ENCODE measurements at places on chromosomes 5 and 9.

- no peak for DNase-seq
Measured at GRCh38 chr5:96302174-96302738, 130.8 kb downstream of the PCSK1 start.

- DNase-seq, result no peak
Measured at GRCh38 chr5:53930457-53930856, 370.0 kb downstream of the NDUFS4 start.

GRCh38 chr5:161369022-161369421 is 177.5 kb downstream of the GABRB2 start:
- no peak for DNase-seq

DNA sequence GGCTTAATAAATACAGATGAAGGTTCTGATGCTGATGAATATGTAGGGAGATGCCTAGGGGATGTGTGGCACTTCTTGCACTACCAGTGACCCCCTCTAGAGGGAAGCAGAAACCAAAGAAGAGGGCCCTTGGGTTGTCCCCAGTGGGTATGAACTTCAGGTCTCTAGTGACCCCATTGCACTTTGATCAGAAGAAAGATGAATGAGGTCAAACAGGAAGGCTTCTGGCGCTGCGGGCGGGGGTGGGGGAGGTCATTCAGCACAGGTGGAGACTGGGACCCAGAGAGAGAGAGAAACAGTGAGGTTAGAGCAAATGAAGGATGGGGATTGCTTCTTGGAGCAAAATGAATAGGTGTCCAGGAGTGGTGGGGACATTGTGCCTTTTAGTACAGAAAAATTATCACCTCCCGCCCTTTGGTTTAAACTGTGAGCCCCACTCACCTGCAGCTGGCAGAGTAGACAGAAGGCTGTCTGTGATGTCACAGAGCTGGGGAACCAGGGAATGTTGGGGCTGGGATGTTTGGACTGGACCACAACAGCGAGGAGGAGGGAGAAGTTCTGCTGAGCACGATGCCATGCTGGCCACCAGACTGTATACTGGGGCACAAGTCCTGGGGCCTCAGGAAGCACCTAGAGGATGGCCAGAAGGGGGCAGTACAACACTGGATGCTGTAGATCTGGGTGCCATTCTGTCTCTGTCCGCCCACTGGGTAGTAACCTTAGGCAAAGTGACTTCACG is at the start of gene TEX48:
Gene TEX48, minus strand, starts transcription at position 599 of the 739 bp plus-strand sequence. CDS start 10,469 bp downstream, outside the sequence.
- DNase-seq, result peak; percentile 55

DNA sequence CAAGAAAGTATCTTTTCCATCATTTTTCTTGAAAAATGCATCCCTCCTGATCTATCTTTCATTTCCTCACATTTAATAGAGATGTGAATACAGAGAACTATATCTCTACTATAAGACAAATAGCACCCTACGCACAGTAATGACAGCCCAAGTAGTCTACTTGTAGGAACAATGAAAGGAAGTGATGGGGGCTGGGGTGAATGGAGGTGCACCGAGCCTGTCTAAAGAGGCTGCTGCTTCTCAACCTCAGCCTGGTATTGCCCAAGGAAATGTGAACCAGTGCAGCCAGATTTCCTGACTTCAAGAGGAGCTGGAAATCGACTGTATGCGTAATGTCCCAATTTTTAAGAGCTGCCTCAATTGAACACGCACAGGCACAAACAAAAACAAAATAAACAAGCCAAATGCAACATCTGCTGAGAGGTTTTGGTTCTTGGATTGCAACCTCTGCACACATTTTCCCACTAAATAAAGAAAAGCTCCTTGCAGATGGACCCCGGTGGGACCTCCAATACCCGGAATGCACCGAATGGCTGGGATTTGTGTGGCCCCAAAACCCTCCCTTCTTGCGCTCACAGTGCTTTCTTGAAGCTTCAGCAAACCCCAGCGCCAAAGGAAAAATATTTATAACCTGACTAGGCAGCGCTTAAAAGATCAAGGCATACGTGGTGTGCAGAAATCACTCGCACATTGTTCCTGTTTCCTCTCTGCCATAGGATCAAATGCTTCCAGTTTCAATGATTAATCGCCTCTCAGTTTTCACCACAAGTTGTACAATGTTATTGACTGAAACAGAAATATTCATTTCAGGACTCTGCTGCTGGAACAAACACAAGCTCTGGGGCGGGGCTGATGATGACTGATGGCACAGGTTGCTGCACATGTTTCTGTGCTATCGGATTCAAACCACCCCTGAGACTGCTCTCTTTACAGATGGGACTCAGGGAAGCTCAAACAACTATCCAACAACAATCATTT is 68.3 kb downstream of the KCNIP1 start:
- DNase-seq, result no peak

- no peak for DNase-seq
Measured at GRCh38 chr5:40436535-40437237, 243.0 kb upstream of the PTGER4 start.

GRCh38 chr9:124444166-124444565 is 6.1 kb upstream of the ADGRD2 start:
- no peak for DNase-seq

- no peak for DNase-seq
Measured at GRCh38 chr9:117365438-117365837, 49.4 kb downstream of the ASTN2 start.

DNA sequence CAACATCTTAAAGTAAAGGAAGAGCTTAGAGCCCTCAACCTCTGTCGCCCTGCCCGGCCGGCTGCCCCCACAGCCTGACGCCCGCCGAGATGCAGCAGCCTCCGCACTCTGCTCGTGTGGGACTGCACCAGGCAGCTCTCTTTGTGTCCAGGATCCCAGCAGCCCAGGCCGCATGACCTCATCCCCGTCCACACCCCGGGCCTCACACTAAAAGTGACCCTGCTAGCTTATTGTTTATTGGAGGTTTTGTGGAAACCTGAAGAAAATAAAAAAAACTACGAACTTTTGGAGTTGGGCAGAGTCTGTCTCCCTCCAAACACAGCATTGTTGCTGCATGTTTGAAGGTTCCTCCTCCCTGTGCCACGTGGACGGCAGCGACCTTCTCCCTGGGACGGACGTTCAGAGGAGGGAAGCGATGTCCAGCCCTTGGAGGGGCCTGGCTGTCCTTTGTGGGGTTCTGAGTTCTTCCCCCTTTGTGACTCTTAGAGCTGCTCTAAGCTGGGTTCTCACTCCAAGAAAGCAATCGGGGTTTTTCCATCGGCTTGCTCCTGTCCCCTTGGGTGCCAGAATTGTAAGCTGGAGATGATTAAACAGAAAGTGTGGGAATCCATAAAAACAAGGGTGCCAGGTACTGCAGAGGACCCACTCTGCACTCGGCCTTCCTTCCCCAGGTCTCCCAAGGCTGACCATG is 103.5 kb upstream of the COL5A1 start:
- no peak for DNase-seq

DNA sequence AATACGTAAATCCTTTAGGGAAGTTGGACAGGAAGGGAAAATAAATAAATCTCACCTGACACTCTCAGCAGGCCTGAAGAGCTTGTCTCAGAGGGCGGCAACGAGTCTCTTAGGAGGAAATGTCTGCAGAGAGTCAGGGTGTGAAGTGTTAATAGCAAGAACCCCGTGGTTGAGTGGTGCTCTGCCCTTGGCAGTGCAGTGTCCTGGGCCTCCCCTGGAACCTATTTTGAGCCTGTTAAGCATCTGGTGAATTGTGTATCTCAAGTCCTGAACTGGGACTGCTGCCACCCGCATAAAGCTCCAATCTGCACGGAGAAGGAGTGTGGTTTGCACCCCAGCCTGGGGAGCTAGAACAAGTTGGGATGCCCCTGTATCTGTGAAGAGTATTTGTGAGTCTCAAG is 211.8 kb downstream of the GOLPH3 start:
- no peak for DNase-seq

DNA sequence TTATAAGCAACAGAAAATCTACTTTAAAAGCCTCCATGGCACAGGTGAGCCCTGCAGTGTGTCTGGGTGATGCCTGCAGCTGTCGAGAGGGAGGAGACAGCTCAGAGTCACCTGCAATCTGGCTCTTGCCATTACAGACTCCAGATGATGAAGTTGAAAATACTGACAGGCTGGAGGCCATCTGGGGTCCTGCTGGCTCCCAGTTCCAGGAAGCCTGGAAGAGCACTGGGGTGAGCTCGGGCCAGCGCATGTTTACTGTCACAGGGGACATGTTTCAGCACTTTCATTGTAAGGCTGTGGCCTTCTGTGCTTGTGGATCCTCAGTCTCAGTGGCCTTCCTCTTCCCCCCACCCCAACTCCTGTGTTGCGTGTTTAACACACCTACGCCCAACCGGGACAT is 28.4 kb downstream of the CEL start:
- no peak for DNase-seq

GRCh38 chr9:122656378-122656777 is 1.0 kb downstream of the OR1B1 start:
- no peak for DNase-seq

GRCh38 chr9:757246-757881 is 84.1 kb upstream of the DMRT1 start:
- DNase-seq, result no peak

- DNase-seq, result peak; percentile 7
Measured at GRCh38 chr5:134133188-134133994, 18.9 kb downstream of the TCF7 start.

- DNase-seq, result peak; percentile 62
Measured at GRCh38 chr5:176596689-176597416, 13.1 kb downstream of the GPRIN1 start.

- no peak for DNase-seq
Measured at GRCh38 chr5:109711673-109712072, 21.9 kb downstream of the MAN2A1 start.

- no peak for DNase-seq
Measured at GRCh38 chr5:174459832-174460448, 264.4 kb upstream of the MSX2 start.

DNA sequence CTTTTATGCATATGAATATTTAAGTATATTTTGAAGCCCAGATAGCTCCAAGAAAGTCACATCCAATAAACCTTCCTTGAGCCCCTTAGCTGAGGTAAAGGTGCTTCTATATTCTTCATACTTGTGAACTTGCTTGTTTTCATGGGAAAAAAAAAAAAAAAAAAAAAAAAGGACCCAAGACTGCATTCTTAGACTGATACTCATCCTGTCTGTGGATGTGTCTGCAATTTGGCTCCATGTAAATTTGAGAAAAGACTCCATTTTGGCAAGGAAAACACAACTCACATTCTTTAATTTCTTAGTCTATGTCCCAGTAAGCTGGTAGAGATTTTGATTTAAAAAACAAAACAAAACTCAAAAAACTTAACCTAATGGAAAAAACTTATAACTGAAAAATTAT is 238.3 kb downstream of the FBXL17 start:
- DNase-seq, result no peak

- no peak for DNase-seq
Measured at GRCh38 chr5:77641963-77642737, 3.6 kb upstream of the OTP start.

DNA sequence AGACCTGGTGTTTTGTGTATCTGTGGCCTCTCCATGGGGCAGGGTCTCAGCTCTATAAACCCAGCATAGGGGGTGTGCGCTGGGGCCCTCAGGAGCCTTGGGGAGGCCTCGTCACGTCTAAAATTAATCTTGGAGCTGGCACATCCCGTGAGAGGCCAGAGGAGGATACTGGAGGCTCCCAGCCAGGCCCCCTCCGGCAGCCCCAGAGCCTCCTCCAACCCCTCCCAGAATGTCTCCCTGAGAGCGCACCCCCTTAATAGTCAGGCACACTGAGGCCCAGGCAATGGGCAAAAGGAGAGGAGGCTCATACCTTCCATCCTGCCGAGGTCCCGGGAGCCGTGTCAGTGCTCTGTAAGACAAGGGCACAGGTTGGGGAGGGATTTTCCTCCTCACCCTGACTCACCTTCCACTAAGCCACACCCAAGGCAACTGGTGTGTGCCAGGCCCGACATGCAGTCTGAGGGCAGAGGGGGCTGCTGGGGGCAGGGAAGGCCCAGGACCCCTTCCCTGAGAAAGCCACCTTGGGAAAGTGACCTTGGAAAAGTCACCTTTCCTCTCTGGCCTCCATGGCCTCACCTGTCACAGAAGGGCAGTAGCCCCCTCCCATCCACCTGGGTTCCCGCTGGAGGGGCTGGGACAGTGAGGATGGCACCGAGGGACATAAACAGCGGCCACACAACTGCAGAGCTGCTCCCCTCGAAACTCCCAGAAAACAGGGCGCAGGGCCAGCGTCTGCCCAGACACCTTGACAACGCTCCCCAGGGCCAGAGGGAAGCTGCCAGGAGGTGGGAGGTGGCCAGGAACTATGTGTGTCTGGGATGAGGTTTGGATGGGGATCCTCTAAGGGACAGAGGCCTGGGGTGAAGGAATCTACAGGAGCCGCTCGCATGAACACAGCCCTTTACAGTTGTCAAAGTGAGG is 2.9 kb downstream of the AK1 start:
- no peak for DNase-seq

GRCh38 chr5:17743580-17744435 is 109.5 kb downstream of the TAF11L14 start:
- no peak for DNase-seq

DNA sequence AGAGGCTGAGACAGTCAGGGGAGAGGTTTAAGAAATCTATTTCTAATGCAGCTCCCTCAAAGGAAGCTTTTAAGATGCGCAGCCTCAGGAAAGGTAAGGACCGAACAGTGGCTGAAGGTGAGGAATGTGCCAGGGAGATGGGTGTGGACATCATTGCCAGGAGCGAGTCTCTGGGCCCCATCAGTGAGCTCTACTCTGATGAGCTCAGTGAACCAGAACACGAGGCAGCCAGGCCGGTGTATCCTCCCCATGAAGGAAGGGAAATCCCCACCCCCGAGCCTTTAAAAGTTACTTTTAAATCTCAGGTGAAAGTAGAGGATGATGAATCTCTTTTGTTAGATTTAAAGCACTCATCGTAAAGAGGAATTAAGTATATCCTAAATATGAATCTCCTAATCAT is 8.2 kb downstream of the CAVIN4 start:
- DNase-seq, result no peak

DNA sequence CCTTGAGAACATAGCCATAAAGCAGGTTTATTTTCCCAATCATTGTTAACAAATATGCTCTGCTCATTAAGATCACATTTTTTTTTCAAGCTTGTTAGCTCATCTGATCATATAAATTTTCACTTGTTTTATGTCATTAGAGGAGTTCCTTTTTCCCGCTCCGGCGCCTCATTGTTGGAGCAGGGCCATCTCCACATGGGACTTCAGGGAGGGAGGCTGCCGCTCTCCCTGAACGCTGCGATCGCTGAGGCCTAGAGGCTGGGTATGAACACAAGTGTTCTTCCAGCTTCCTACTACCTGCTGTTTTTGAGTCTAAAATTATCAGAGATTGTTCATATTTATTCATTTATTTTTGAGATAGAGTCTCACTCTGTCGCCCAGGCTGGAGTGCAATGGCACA is 246.9 kb downstream of the MPDZ start:
- no peak for DNase-seq

All from activated CD4-positive, alpha-beta T cell treated with anti-CD3 and anti-CD28 coated beads for 1 hour (primary cell).